Neural crest cell (in vitro differentiated cells): ENCODE measurements at places on chromosomes 16 and 17. TPM values are rescaled to one million over a fixed set of nuclear protein-coding genes. Genes with fewer than 3 reads are reported as not detected.
A peak's percentile ranks its signal among the peaks of the same experiment; 100 is the strongest.

Gene TBC1D16
- 96.2 and 96.5 TPM in 2 replicates for total RNA-seq

Gene ZNF287
- total RNA-seq, result 15.6 and 16.6 TPM in 2 replicates

Gene SDR42E2
- not detected in 2 replicates for total RNA-seq

DNA sequence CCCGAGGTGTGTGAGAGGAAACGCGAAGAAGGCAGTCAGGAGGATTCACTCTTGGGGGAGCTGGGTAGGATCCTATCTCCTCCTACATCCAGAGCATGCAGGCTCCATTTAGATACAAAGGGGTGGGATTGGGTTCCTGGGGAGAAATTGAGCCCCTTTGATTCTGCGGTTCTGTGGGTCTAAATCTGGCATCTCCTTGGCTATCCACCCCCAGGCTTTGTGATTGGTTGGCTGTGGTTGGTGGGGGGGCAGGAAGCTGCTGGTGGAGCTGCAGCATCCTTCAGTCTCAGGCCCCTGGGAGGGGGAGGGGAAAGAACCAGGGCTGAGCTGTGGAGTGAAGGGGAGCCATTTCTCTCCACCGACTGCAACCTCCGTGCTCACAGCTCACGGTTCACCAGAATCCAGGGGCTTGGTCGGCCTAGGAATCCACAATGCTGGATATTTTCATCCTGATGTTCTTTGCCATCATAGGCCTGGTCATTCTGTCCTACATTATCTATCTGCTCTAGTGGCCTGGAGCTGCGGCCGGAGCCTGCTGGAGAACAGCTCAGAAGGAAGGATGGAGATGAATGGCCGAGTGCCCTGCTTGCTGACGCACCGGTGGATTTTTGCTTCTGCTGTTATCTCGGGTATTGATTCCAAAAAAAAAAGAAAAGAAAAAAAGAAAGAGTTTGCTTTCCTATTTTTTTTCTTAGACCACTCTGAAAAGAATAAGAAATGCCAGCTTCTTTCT lies at the start of gene LASP1NB:
Gene LASP1NB (plus strand): TSS at position 352 of the 733 bp plus-strand sequence.
- peak; percentile 36 for DNase-seq

- DNase-seq, result no peak
Observed at GRCh38 chr17:59435238-59435637, 103.8 kb downstream of the YPEL2 start.

- DNase-seq, result no peak
Observed at GRCh38 chr16:3695610-3696369, 21.5 kb downstream of the TRAP1 start.

GRCh38 chr17:40417258-40417608 lies 463 bp downstream of the TOP2A start:
- DNase-seq, result no peak
